ENCODE measurements at places on chromosomes 5 and 9. TPM values are rescaled to one million over a fixed set of nuclear protein-coding genes. Genes with fewer than 3 reads are reported as not detected.

The EIF4E1B gene
- total RNA-seq: 1.6 TPM

The OBP2B gene
- 0.88 TPM for total RNA-seq

DNA sequence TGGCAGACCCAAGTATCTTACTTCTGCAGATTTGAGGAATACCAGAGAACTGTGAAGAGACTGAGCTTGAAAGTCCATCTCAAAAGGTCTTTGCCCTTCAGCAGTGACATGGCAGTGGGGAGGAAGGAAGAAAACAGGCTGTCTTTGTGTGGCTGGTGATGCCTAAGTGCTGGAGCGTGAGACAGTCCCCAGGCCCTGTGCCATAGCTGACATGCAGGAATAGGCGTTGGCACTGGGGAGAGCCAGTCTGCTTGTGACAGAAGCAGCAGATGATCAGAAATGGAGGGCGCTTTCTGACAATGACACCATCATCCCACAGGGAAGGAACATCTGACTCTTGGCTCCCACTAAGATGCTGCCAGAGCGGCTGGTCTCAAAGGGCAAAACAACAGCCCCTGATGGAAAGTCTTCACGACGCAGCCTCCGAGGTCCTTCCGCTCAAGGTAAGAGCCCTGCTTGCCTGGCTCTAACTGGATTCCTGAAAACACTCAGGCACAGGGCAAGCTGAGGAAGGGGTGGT, 15.5 kb upstream of the GLRX start:
- DNase-seq: no peak
- H3K27ac ChIP-seq: peak overlapping the region; percentile 80
- H3K36me3 ChIP-seq: no peaks in the 10 kb centered on the region
- no peak overlapping the region for H3K4me3 ChIP-seq

DNA sequence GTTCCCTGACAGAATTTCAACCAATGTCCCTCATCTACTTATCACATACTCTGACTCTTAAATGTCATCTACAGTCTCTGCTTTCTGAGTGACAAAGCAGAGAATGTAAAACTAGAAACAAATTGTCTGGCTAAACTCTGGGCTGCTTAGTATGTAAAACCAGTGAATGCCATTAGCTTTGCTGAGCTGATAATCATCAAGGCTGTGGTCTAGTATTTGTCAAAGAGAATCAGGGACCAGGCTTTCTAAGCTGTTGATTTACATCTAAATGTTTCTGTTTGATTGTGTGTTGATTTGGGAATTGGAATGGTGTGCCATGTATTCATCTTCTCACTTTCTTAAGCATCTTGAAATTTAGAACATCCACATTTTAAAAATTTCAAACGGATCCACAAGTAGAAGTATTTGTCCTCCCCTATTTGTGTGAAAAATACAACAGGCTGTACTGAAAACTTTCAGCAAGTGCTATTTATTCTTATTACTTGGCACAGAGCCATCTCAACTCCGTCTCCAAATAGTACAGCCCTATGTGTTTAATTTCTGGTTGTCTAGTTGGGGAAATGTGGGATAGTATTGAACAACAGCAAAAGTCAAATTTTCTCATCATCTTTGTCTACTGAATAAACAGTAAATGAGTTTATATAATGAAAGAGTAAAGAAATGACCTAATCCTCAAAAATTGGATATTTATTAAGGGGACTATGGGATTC, 251.5 kb downstream of the KCTD16 start:
- no peak overlapping the region for H3K4me3 ChIP-seq
- no peak overlapping the region for H3K27ac ChIP-seq
- H3K4me1 ChIP-seq: no peaks in the 10 kb centered on the region
- no peak for DNase-seq

DNA sequence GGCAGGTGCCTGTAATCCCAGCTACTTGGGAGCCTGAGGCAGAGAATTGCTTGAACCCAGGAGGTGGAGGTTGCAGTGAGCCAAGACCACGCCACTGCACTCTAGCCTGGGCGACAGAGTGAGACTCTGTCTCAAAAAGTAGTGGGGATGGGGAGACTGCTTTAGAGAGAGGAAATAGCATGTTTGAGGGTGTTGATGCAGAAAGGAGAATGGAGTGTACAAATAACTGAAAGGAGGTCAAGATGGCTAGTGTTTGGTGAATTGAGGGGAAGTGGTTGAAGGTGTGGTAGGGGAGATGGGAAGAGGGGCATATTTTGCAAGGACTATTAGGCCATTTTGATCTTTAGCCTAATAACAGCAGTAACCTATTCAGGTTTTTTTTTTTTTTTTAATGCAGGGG, 18.2 kb downstream of the TENT2 start:
- no peak overlapping the region for H3K4me3 ChIP-seq
- H3K36me3 ChIP-seq: no peaks in the 10 kb centered on the region
- H3K27ac ChIP-seq: no peak overlapping the region
- DNase-seq: no peak

GRCh38 chr5:173383711-173384110, 55.5 kb upstream of the STC2 start:
- H3K27ac ChIP-seq: no peak overlapping the region
- H3K4me1 ChIP-seq: no peaks in the 10 kb centered on the region
- H3K36me3 ChIP-seq: no peaks in the 10 kb centered on the region
- no peaks in the 10 kb centered on the region for H3K27me3 ChIP-seq
- H3K4me3 ChIP-seq: no peak overlapping the region

- no peaks in the 10 kb centered on the region for H3K27me3 ChIP-seq
- no peaks in the 10 kb centered on the region for H3K36me3 ChIP-seq
Observed at GRCh38 chr9:21607576-21607975, 125.5 kb upstream of the IFNE start.

- H3K36me3 ChIP-seq: no peaks in the 10 kb centered on the region
- H3K4me3 ChIP-seq: no peak overlapping the region
- no peaks in the 10 kb centered on the region for H3K27me3 ChIP-seq
- no peaks in the 10 kb centered on the region for H3K4me1 ChIP-seq
- no peak overlapping the region for H3K27ac ChIP-seq
Observed at GRCh38 chr9:16811987-16812685, 58.3 kb downstream of the BNC2 start.

GRCh38 chr5:66306105-66306843, 162.2 kb downstream of the SREK1 start:
- H3K27me3 ChIP-seq: no peaks in the 10 kb centered on the region
- H3K36me3 ChIP-seq: no peaks in the 10 kb centered on the region
- no peaks in the 10 kb centered on the region for H3K4me1 ChIP-seq

- peaks cover 54% of the 10 kb centered on the region for H3K27me3 ChIP-seq
- peak overlapping the region; percentile 46 for H3K4me3 ChIP-seq
- peaks cover 21% of the 10 kb centered on the region for H3K4me1 ChIP-seq
- DNase-seq: no peak
Observed at GRCh38 chr9:137235424-137236237, 4.9 kb downstream of the SLC34A3 start.
